Activated CD8-positive, alpha-beta memory T cell treated with anti-CD3 and anti-CD28 coated beads for 24 hours (primary cell): ENCODE measurements at places on chromosomes 3 and 15.

GRCh38 chr15:96314518-96314917, 16.0 kb upstream of the NR2F2 start:
- no peak for DNase-seq

DNA sequence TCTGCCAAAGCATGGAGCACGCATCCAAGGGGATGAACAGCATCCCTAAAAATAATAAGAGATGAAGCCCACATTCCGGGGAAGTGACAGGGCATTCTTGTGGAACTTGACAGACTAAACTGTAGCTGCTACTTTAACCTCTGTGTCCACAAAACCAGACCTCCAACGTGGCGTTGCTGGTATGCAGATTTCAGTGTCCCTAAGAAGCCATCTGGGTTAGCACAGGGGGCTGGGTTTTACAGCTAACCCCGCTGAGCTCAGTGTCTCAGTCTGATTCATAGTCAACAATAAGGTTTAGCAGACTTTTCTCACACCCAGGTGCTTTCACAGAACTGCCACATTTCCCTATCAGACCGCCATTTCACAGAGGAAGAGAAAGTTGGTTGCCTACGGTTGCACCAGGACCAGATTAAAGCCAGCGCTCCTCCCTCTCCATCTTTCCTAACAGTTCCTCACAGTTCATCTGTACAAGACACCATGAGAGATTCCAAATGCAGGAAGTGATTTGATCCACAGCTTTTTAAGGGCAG, 61.6 kb upstream of the CTDSPL start:
- no peak for DNase-seq

- DNase-seq: no peak
Observed at GRCh38 chr3:197460002-197460401, 95.8 kb downstream of the BDH1 start.

- no peak for DNase-seq
Observed at GRCh38 chr15:92780843-92781242, 119.3 kb upstream of the CHD2 start.

GRCh38 chr3:32181365-32181764, 57.1 kb upstream of the CMTM8 start:
- no peak for DNase-seq

GRCh38 chr15:55290528-55291057, 980 bp upstream of the RAB27A start:
- DNase-seq: peak; percentile 94

GRCh38 chr15:64847448-64847847, 5.7 kb downstream of the PLEKHO2 start:
- no peak for DNase-seq

- DNase-seq: no peak
Observed at GRCh38 chr3:54188176-54188791, 65.9 kb downstream of the CACNA2D3 start.

GRCh38 chr3:75192146-75192616, 471.9 kb upstream of the FRG2C start:
- DNase-seq: peak; percentile 61

GRCh38 chr3:52435246-52436101, 9.4 kb downstream of the SEMA3G start:
- DNase-seq: no peak

GRCh38 chr3:145182196-145182911, 978.6 kb downstream of the PLOD2 start:
- no peak for DNase-seq

DNA sequence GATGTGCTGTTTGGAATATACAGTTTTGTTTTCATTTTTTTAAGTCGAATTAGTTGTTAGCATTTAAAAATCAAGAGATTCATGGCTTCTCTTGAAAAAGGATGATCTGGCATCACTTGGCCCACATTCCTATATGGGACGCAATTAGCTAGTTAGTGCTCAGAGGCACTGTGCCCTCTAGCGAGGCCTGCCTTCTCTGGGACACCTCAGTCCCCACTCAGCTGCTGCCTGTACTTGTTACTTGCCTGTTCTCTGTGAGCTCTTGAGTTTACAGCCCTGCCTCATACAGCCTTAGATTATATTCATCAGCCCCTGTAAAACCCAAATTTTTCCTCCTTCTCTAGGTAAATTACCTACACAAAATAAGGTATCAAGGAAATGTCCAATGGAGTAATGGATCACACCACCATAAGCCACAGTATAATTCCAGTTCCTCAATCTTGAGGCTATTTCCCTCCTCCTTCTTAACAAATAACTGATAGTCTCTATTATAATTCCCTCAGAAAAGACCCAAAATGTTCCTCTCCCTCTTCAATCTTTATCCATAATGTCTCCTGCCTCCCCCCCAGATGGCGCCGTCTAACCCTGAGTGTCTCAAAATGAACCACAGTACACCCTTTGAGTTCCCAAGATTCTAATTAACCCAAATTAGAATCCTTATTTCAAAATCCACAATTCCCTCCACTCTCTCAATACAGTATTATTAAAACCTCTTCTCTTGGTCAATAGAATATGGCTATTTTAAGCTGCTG, 2.7 kb downstream of the ZMAT3 start:
- no peak for DNase-seq

GRCh38 chr3:190579514-190580137, 65.7 kb downstream of the IL1RAP start:
- no peak for DNase-seq

DNA sequence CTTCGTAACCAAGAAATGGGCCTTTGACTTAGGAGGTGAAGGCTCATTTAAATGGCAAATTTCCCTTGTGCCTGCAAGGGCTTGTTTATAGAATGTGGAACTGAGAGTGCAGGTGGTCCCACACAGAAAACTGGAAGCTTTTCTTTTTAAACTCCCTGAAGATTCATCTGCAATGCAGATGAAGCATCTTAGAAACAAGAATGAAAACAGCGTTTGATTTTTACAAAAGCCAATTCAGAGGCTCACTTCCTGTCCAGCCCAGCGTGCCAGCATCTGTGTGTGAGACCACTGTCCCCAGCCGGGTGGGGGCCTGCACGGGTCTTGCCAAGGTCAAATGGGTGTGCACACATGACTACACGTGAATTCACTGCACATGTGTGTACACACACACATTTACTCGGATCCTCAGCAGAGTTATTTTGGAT, 94.7 kb downstream of the LINGO1 start:
- no peak for DNase-seq

DNA sequence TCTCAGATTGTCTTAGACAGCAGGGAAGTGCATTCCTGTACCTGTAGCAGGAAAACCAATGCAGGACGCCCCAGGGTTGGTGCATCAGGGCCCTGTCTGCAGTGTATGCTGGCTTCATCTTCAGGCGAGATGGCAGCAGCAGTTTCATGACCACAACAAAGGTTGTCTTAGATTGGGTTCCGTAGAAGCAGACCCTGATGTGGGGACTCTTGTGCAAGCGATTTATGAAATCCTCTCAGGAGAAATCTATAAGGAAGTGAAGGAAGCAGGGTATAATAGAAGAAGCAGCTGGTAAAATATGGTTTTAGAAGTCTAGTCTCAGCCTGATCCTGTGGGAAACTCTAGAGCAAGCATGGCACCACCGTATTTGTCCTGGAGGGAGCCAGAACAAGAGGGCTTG, 25.0 kb downstream of the DNAH1 start:
- no peak for DNase-seq

DNA sequence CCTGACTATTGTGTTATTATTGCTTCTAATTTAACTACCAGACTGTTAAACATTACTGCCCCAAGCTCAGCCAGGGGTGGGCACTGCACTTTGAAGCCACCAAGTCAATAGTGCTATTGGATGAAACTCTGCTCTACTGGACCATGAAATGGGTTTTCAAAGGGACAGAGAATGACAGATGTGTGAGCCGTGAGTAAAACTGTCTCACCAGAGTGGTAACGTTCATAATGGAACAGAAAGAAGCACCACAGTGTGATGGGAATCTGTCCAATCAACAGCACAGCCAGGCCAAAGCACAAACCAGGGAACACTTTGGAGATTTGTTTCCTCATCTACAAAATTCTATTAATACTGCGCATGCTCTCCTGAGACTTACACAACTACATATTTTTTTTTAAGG, 171.8 kb upstream of the LPP start:
- no peak for DNase-seq

DNA sequence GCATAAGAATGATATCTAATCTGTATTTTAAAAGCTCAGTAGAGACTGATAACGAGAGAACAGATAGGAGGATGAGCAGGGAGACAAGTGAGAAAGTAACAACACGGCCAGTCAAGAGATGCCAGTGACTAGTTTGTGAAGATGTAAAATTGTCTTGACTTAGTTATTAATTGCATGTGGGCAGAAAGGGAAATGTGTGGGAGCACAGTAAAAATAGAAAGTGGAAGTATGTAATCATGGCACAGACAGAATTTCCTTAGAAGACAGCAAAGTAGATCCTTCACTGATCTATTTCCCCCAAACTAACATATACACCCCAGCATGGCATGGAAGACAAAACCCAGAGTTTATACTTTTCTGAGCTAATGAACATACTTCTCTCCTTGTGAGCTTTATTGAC, 344.5 kb downstream of the FGF12 start:
- DNase-seq: no peak

DNA sequence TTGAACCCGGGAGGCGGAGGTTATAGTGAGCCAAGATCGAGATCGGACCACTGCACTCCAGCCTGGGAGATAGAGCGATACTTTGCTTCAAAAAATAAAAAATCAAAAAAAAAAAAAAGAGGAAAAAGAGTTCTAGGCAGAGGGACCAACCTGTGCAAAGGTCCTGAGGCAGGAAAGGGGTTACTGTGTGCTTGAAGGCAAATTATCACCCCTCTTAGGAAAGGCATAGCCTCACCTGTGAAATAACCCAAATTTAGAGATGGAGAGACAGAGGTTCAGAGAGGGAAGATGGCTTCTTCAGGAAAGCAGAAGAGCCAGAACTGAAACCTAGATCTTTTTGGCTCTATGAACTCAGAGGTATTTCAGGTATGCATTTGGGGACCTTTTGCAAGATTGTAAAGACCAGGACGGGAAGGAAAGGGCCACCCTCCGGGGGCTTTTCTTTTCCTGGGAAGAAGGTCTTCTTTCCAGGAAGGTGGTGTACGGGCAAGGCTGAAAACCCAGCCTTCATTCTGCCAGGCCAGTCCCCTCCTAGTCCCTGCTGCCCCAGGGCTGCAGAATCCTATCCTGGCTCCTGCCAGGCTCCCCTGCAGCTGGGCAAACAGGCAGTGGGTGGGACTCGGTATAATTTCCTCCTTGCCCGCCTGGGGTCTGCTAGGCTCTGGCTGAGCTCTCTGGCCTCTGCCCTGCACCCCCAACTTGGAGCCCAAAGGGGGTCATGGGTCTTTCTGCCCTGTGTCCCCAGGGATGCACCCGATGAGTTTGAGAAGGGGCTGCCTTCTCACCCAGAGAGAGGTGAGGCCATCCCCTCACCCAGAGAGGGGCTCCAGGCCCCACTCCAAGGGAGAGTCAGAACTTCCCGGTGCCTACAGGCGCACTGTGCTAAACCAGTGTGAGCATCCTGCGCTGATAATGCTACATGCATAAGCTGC, 14.4 kb upstream of the CSK start:
- no peak for DNase-seq

GRCh38 chr3:20099060-20099459, 58.8 kb downstream of the KAT2B start:
- no peak for DNase-seq
